ENCODE measurements at places on chromosomes 5 and 9. TPM values are rescaled to one million over a fixed set of nuclear protein-coding genes. Genes with fewer than 3 reads are reported as not detected.

The CTNNA1 gene
- 341 TPM for total RNA-seq

The LRRTM2 gene
- not detected for total RNA-seq

The SLC6A7 gene
- not detected for total RNA-seq

The TUSC1 gene
- 9.2 TPM for total RNA-seq

The OMD gene
- 6.4 TPM for total RNA-seq

GRCh38 chr9:92535940-92536850, at the start of gene ECM2:
TSS of gene ECM2 (minus strand) at chr9:92535990. CDS start at chr9:92522866, 13,124 bp downstream.
- no peaks in the 10 kb centered on the region for H3K36me3 ChIP-seq
- peak within 1 kb of the TSS; percentile 51 for H3K4me3 ChIP-seq
- peaks cover 8% of the 10 kb centered on the region for H3K4me1 ChIP-seq

DNA sequence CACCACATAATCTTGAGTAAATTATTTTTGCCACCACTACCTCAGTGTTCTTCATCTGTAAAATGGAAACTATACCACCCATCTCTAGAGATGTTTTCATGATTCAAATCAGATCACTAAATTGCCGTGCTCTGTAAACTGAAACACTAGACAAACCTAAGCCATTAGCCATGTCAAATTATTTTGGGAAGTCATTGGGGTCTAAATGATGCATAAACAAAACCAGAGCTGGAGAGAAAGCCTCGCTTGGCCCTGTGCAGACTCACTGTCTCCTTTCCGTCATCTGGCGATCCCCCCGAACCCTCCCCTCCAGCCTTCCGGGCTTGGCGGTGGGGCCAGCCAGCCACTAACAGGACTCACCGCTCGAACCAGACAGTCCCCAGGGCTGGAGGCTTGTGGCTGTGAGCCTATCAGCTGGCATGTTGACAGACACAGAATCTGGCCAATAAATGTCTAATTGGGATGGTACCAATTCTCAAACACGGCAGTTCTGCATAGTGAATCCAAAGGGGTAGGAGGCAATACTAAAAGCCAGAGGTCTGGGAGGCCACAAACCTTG, 256.5 kb downstream of the SEC61B start:
- H3K27me3 ChIP-seq = no peaks in the 10 kb centered on the region
- peaks cover 22% of the 10 kb centered on the region for H3K4me1 ChIP-seq
- DNase-seq = peak; percentile 33
- H3K27ac ChIP-seq = no peak overlapping the region
- no peaks in the 10 kb centered on the region for H3K36me3 ChIP-seq
- H3K4me3 ChIP-seq = peak overlapping the region; percentile 10

- no peaks in the 10 kb centered on the region for H3K27me3 ChIP-seq
- H3K36me3 ChIP-seq = no peaks in the 10 kb centered on the region
- no peak overlapping the region for H3K27ac ChIP-seq
- H3K4me3 ChIP-seq = no peak overlapping the region
- H3K4me1 ChIP-seq = peaks cover 99% of the 10 kb centered on the region
- no peak for DNase-seq
These were observed 9.2 kb downstream of the RAB14 start for GRCh38 chr9:121192518-121192917.

- H3K36me3 ChIP-seq = peaks cover 67% of the 10 kb centered on the region
- no peak overlapping the region for H3K4me3 ChIP-seq
- no peaks in the 10 kb centered on the region for H3K27me3 ChIP-seq
- H3K4me1 ChIP-seq = no peaks in the 10 kb centered on the region
- no peak overlapping the region for H3K27ac ChIP-seq
- no peak for DNase-seq
These were observed 17.4 kb downstream of the FBXW2 start for GRCh38 chr9:120775859-120776258.

- peaks cover 65% of the 10 kb centered on the region for H3K36me3 ChIP-seq
- no peak overlapping the region for H3K4me3 ChIP-seq
- no peaks in the 10 kb centered on the region for H3K4me1 ChIP-seq
These were observed 13.8 kb downstream of the CCDC180 start for GRCh38 chr9:97321251-97321650.

GRCh38 chr9:104871961-104872527, 55.9 kb downstream of the ABCA1 start:
- peaks cover 18% of the 10 kb centered on the region for H3K36me3 ChIP-seq
- no peak overlapping the region for H3K4me3 ChIP-seq
- no peak overlapping the region for H3K27ac ChIP-seq
- no peaks in the 10 kb centered on the region for H3K27me3 ChIP-seq
- peaks cover 69% of the 10 kb centered on the region for H3K4me1 ChIP-seq

- H3K36me3 ChIP-seq = no peaks in the 10 kb centered on the region
- no peaks in the 10 kb centered on the region for H3K4me1 ChIP-seq
- no peaks in the 10 kb centered on the region for H3K27me3 ChIP-seq
- no peak for DNase-seq
- H3K4me3 ChIP-seq = no peak overlapping the region
These were observed 998.9 kb downstream of the TLE1 start for GRCh38 chr9:80690349-80690939.

DNA sequence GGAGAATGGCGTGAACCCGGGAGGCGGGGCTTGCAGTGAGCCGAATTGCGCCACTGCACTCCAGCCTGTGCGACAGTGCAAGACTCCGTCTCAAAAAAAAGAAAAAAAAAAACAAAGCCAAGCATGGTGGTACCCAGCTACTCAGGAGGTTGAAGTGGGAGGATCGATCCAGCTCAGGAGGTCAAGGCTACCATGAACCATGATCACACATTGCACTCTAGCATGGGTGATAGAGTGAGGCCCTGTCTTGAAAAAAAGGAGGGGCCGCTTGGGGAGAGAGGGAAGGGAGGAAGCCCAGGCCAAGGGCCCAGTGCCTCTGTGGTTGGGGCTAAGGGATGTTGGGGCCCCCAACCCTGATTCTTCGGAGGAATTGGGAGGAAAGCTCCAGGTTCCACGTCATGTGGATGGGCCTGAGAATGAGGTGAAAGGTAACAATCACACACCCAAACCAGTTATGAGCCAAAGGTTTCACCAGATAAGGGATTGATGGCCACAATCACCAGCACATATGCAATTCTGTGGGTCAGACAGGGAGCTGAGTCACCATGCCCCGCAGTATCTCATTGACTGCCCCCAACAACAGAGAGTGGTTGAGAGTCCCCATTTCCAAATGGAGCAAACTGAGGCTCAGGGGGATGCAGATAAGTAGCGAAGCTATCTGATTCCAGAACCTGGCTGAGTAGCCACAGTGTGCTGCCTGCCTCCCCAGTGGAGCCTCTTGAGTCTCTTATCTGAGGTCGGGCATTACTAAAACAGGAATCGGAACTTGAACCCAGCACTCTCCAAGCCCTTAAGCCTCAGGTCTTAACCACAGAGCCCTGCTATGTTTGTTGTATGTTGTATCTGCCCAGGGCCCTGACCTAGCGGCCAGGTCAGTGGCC, 20.5 kb downstream of the SWI5 start:
- H3K36me3 ChIP-seq = peaks cover 7% of the 10 kb centered on the region
- DNase-seq = no peak
- no peak overlapping the region for H3K27ac ChIP-seq
- H3K4me1 ChIP-seq = peaks cover 4% of the 10 kb centered on the region
- no peak overlapping the region for H3K4me3 ChIP-seq

Data from left ventricle myocardium inferior (tissue), 1 donor.